Aorta (tissue), 5 donors: ENCODE measurements at places on chromosomes 4 and X.

DNA sequence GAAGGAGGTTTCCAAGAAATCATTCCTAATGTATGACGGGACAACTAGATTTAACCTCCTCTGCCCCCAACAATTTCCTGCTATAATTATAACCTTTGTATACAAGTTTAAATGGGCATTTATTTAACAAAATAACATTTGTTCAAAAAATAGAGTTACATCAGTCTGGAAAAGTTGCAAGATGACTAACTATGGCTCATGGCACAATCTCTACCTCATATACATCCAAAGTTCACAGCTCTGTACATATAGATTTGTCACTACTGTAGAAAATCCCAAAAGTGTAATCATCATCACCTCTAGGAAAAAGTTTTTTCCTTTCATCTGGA is 3.8 kb upstream of the RPS6KA3 start:
- no peak for DNase-seq

DNA sequence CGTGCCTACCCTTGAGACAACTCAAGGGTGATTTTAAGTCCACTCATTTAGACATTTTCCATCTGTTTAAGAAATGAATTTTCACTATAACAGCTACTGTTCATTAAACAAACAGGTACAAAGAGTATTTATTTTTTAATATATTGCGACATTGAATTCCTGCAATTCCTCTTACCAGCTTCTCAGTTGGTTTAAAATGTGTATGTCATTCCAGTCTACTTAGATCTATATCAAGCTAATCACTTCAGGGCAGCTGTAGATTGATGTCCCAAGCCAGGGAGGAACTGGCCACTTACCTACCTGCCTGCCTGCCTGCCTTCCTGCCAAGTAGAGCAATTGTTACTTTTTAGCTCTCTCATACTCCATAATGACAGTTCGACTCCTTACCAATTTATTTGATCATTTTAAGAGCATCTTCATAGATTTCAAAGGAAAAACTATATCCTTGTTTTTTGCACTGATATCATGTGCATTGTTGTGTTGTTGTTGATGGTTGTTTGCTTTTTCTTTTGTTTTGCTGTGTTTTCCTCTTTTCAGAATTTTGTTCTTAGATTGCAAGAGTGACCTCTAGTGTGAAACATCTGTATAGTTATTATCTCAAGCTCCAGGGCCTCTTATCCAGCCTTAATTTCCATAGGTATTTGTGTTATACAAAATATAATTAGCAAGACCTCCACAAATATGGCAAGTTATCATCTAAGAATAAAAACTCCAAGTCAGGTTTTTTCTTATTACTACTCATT is 120.9 kb upstream of the NRK start:
- no peak for DNase-seq

- no peak for DNase-seq
Observed at GRCh38 chr4:67861513-67861912, 22.3 kb downstream of the TMPRSS11D start.

DNA sequence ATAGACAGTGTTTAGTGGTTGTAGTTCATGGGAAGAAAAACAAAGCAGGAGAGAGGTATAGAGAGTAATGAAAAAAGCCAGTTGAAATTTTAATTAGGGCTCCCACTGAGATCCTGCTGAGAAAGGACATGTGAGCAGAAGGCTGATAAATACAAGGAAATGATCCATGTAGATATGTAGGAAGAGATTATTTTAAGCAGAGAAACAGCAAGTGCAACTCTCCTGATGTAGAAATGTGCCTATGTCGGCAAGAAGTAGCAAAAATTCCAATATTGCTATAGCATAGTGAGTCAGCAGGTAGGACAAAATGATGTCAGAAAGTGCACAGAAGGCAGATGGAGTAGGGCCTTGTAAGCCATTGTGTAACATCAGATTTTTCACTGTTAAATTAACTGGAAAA is 1027.3 kb downstream of the PCDH18 start:
- DNase-seq = no peak

DNA sequence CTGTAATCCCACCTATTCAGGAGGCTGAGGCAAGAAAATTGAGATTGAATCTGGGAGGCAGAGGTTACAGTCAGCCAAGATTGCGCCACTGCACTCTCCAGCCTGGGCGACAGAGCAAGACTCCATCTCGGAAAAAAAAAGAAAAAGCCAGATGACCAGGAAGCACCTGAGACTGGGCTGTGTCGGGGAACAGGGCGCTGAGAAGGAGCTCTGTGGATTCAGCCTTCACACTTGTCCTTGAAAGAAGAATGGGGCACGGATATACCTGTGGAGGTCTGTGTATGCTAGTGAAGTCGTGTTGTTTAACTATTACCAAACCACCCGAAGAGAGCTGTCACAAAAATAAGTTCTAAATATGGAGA is 39.3 kb upstream of the TADA2B start:
- DNase-seq = no peak

DNA sequence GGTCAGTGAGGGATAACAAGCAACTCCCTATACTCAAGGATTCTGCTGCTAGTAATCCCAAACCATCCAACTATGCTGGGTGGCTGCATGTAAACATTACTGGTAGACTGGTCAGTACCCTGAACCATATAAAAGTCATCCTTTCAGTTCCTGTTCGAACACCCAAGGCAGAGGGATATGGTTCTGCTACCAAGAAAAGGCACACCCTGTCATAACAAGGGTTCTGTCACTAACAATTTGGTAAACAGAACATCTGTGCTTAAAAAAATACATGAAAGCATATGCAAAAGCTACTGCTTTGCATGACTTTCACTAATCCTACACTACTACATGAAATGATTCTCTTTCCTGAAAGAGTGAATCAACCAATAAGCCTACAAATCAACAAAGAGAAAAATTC is 76.8 kb upstream of the MCF2 start:
- DNase-seq = no peak
